ENCODE measurements at places on chromosomes 5 and 9. TPM values are rescaled to one million over a fixed set of nuclear protein-coding genes. Genes with fewer than 3 reads are reported as not detected.

The INSL4 gene
- not detected for total RNA-seq

The TSC1 gene
- 45.9 TPM for total RNA-seq

The DMRT3 gene
- total RNA-seq, result not detected

The ROR2 gene
- total RNA-seq, result 0.43 TPM

The STK32A gene
- total RNA-seq, result 1.1 TPM

The OTULINL gene
- total RNA-seq, result 4.9 TPM

The SUSD1 gene
- 6.4 TPM for total RNA-seq

Measured in Right ventricle myocardium superior (tissue), 1 donor.